ENCODE measurements at places on chromosomes 7 and 10. TPM values are rescaled to one million over a fixed set of nuclear protein-coding genes. Genes with fewer than 3 reads are reported as not detected.

DNA sequence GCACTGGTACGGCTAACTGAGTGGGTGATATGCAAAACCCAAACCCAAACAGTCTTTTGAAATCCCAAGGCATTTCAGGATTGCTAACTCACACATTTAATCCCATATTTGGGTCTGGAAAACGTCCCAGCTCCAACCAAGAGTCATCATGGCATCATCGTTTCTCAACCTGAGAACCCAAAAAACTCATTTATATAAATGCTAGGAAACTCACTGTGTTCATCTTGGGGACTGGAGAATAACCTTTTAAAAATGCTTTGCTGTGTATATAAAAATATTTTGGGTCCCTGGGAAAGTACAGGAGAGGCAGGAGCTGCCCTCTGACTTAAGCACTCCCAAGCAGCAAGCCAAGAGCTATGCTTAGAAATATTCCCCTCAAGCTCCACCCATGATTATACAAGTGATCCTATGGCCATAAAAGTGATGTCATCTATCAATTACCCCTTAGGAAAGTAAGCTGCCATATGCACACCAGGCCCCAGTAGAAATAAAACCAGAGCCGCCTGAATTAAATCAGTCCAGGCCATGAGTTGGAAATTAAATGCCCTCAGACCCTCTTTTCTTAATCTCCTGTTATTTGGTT is 352.1 kb downstream of the FRMD4A start:
- no peaks in the 10 kb centered on the region for H3K36me3 ChIP-seq
- no peak overlapping the region for H3K27ac ChIP-seq
- no peak for DNase-seq
- H3K27me3 ChIP-seq: peaks cover 5% of the 10 kb centered on the region
- peaks cover under 1% of the 10 kb centered on the region for H3K4me1 ChIP-seq

CYP2C18 gene
- total RNA-seq: 18.5 TPM

NPY4R2 gene
- total RNA-seq: 0.20 TPM

- no peaks in the 10 kb centered on the region for H3K4me1 ChIP-seq
- DNase-seq: no peak
- H3K4me3 ChIP-seq: no peak overlapping the region
- H3K27me3 ChIP-seq: no peaks in the 10 kb centered on the region
- H3K27ac ChIP-seq: no peak overlapping the region
- H3K36me3 ChIP-seq: no peaks in the 10 kb centered on the region
Observed at GRCh38 chr7:20191391-20191869, 25.8 kb downstream of the MACC1 start.

GRCh38 chr10:1365540-1366321 is 309.5 kb downstream of the WDR37 start:
- no peaks in the 10 kb centered on the region for H3K36me3 ChIP-seq
- H3K4me1 ChIP-seq: no peaks in the 10 kb centered on the region
- DNase-seq: no peak
- no peak overlapping the region for H3K27ac ChIP-seq
- no peak overlapping the region for H3K4me3 ChIP-seq

DNA sequence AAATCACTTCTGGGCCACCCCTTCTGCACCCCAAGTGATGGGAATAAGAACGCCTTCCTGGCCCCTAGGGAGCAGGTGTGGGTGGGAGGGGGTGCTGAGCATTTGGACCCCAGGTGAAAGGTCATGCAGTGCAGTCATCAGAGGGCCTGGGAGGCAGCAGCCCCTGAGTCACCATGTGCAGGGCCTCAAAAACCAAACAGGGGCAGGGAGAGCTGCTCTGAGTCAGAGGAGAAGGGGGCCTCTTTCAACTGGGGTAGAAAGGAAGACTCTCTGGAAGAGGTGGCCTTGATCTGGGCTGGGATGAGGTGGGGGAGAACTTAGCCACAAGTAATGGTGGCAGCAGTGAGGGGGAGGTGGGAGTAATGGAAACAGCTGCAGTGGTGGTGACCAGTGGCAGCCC is 164.3 kb downstream of the BUB3 start:
- no peak overlapping the region for H3K27ac ChIP-seq
- no peak for DNase-seq
- no peaks in the 10 kb centered on the region for H3K36me3 ChIP-seq
- no peaks in the 10 kb centered on the region for H3K4me1 ChIP-seq

AKR1C8 gene
- not detected for total RNA-seq

All from hepatocyte (in vitro differentiated cells).